ENCODE measurements at places on chromosomes 16 and 17. TPM values are rescaled to one million over a fixed set of nuclear protein-coding genes. Genes with fewer than 3 reads are reported as not detected.

GRCh38 chr16:11140867-11141266, 115.1 kb downstream of the SOCS1 start:
- no peak for DNase-seq

DNA sequence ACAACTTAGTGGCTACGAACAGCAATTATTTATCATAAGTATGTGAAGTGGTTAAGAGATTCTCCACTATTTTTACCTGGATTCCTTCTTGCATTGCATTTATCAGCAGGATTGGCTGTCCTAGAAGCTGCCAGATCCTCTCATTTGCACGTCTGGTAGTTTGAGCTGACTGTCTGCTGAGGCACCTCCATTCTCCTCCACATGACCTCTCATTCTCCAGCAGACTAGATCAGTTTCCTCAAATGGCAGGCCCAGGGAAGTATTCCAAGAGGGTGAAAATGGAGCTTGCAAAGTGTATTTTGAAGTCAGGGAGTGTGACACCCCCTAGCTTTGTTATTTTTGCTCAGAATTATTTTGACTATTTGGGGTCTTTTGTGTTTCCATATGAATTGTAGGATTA, 870.1 kb downstream of the CDH11 start:
- DNase-seq, result no peak

- DNase-seq, result no peak
Measured at GRCh38 chr16:23539984-23540816, 16.9 kb downstream of the EARS2 start.

DNA sequence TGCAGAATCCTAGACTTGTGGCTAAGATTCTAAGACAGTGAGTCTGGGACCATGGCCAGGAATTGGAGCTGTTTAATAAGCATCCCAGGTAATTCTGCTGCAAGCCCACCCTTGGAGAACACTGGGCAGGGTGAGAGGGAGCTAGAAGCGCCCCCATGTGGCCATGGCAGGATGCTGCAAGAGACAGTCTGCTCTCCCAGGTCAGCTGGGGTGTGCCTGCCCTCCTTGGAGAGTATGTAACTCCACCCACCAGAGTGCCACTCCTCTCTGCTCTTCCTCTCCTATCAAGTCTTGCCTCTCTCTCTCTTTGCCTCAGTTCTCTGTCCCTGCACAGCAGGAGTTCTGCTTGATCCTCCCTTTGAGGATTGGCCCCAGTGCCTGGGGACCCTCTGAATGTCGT, 14.9 kb downstream of the RCVRN start:
- DNase-seq, result no peak

DNA sequence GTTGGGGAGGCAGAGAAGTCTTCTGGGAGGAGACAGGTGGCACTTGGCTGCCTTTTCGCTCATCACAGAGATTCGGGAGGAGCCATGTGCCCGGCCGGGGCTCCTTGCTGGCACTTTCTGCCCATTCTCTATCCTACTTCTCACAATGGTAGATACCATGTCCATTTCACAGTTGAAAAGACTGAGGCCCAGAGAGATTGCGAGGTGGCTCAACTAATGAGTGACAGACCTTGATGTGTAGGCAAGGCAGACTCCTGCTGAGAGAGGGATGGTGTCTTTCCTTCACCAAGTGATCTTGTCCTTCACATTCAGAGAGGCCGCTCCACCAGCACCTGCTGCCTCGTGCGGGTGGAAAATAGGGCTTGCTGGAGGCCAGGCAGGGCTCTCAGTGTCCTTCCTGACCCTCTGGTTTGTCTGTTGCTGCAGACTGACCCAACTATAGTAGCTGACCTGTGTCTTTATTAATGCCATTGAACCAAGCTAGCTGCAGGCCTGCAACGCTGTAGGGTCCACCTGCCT, 42.1 kb downstream of the MPRIP start:
- no peak for DNase-seq

DNA sequence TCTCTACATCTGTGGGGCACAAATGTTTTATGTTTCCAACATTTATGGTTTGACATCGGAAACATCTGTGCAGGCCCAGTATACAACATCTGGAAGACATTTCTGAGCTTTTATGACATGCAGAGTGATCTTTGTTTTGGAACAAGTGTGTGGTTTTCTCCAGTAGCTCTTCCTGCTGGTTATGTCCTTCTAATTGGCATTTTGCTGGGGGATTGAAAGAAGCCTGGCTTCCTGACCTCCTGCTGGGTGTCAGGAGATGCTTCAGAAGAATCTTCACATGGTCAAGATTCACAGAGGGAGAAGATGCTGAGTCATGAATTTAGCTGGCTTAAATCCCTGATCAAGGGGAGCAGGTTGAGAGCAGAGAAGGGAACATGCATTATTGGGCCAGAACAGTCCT, 279.5 kb upstream of the MYOCD start:
- DNase-seq, result peak; percentile 11

GRCh38 chr17:49676276-49676868, 1.5 kb downstream of the SPOP start:
- peak; percentile 86 for DNase-seq

- no peak for DNase-seq
Measured at GRCh38 chr16:29719063-29719462, 26.7 kb downstream of the C16orf54 start.

DNA sequence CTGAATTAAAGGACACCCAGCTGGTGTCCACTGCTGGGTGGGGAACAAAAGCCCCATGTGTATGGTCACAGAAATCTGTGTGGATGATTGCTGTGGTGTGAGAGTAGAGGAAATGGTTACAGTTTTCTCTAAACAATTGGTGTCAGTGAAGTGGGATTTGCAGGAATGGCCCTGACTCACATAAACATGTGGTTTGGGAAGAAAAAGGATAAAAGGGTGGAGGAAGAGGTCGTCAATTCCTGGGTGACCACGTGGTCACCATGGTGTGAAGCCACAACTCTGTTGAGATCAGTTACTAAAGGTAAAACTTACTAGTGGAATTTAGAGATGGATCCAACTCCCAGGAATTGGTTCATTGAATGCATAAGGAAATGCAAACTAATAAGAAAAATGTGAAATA, 3.6 kb upstream of the TUBG2 start:
- DNase-seq, result no peak

DNA sequence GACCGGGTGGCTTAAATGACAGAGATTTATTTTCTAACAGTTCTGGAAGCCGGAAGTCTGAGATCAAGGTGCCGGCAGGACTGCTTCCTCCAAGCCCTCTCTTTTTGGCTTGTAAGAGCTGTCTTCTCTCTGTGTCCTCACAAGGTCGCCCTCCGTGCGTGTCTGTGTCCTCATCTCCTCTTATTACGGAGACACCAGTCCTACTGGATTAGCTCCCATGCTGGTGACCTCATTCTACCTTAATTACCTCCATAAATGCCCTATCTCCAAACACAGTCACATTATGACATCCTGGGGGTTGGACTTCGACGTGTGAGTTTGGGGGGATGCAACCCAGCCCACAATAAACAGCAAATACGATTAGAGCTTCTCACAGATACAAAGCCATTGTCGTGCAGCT, 161.5 kb downstream of the FOXL1 start:
- DNase-seq, result no peak

DNA sequence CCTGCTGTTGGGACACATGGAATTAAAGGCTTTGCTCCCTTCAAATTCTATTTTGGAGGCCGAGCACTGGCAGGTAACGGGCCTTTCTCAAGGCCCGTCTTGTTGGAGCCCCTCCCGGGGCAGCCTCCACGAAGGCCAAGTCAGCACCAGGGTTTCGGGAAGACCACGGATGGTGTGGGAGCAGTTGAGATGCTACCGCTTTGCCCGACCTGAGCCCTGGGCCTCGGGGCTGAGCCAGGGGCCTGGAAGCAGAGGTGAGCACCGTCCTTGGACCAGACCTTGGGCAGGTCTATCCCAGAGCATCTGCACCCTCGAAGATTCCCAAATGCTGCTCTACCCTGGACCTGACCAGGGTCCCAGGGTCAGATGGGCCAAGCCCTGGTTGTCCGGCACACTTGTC, 23.0 kb downstream of the C17orf100 start:
- no peak for DNase-seq

DNA sequence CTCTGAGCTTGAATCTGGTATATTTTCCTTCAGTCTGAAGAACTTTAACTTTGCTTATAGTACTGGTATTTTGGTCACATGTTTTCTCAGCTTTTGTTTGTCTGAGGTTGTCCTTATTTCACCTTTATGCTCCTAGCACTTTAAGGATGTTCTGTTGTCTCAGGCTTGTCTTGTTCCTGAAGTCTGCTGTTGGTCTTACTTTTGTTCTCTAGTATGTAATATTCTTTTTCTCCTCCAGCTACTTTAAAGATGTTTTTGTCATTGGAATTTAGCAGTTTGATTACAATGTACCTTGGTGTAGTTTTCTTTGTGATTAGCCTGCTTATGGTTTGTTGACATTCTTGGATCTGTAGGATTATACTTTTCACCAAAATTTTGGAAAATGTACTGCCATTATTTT, 23.6 kb downstream of the RPTOR start:
- DNase-seq, result no peak

GRCh38 chr17:10750210-10750609, 20.4 kb upstream of the TMEM220 start:
- no peak for DNase-seq

DNA sequence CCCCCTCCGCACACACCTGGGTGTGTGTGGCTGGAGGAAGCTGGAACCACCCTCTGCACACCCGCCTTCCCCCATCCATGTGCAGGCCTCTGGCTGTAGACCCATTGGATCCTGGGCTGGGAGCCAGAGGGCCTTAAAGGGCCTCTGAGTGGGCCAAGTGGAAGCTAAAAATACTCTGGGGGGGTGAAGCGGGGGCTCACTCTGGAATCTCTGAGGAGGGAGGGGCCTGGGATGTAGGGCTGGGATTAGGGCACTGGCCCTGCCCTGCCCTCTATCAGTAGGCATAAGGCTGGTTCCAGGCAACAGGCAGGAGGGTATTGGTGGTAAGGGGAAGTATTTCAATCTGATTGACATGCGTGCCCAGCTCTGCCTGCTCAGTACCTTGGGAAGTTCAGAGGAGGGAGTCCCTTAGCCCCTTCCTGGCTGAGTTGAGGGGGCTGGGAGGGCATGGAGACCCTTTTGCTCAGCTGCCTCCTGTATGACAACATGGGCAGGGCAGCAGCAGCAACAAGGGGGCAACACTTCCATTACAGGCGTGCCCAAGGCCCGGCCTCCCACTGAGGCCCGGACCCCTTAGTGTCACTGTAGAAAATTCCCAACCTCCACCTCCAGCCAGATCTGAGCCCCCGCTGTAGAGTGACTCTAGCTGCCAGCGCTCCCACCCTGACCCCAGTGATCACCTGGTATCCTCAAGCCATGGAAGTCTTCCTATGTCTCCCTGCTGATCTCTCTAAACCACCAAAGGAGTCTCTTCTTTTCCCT, 5.2 kb downstream of the ITGA3 start:
- DNase-seq, result no peak

- no peak for DNase-seq
Measured at GRCh38 chr17:60745544-60745943, 67.9 kb downstream of the BCAS3 start.

DNA sequence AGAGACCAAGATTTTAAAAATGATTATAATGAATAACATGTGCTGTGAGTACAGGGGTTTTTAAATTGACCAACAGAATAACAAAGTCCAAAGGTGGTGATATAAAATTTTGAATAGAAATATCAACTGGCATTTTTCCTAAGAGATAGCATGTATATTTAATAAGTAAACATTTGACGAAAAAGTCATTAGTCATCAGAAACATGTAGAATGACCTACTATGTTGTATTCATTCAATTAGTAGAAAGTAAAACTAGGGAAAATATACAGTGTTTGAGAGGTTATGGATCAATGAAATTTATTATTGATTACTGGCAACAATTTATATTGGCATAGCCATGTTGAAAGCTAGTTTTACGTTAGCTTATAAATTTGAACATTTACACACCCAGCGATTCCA, 30.6 kb upstream of the CNTNAP4 start:
- no peak for DNase-seq

- peak; percentile 86 for DNase-seq
Measured at GRCh38 chr17:50361561-50362480, 11.2 kb downstream of the MRPL27 start.

DNA sequence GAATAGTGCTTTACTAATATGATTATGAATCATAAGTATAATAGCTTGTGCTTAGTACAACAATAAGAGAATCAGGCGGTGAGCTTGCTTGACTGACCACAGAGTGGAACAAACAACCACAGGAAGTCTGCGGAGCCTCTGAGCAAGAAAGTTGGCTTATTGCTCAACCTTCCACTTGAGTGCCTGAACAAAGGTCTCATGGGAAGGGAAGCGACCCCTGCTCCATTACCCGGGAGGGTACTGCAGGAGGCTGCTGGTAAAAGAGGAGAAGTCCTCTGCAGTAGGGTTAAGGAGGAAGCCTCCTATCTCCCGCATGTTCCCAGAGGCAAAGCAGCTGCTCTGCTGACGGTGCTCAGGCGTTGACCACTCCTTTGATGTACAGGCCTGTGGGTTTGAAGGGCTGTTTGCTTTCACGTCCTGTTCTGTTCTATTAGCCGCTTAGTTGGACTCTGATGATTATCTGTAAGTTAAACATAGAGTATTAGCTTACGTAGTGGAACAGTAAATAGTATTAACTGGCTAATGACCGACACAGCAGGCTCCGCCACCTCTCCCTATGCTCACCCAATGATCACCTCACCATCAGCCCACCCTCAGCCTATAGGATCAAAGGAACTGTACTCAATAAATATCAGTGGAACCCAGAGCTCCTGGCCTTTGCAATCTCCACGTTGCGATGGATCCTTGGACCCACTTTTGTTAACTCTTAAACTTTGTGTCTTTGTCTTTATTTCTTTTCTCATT, 17.5 kb downstream of the ALOX15B start:
- DNase-seq, result peak; percentile 79

DNA sequence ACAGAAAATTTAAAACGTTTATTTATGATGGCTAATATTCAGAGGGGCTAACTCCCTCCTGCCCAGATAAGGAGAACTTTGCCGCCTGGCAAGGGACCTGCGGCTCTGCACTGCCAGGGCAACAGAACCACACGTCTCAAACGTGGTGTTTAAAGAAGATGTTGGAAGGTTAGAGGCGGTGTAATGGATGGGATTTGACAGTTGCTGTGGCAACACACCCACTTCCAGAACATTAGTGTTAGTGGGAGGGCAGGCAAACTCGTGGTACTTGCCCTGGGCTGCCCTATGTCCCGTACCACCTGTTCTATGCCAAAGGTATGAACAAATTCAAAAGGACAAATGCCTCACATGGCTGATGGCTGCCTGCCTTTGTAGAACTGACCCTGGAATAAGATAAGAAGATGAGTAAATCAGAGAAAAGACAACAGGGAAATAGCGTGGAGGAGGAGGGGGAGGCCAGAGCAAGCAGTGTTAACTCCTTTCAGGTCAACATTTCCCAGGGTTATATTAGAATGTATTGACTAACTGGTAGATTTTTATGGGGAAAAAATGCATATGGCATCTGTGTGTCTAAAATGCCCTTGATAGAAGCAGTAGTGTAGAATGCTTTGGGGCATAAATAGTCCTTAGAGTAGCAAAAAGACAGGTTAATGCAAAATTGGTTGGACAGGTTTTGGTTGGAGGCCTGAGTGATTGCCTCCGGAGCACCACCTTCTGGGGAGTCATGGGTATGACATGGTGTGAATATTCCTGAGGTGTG, 30.8 kb downstream of the HLF start:
- DNase-seq, result peak; percentile 87

Gene HEATR9
- 0.14 TPM for total RNA-seq

Gene CSNK1D
- 146 TPM for total RNA-seq

Gene ETV4
- total RNA-seq, result 7.7 TPM

Gene KIF18B
- 42.1 TPM for total RNA-seq

Gene RNU2-1
- total RNA-seq, result 5,500 TPM

Gene TMUB2
- 16.1 TPM for total RNA-seq

Gene NACA2
- not detected for total RNA-seq

Gene KRT39
- total RNA-seq, result not detected

Gene CHST6
- not detected for total RNA-seq

Gene PIK3R5
- 32.6 TPM for total RNA-seq

Gene SDR42E2
- not detected for total RNA-seq

Gene ZNF652
- 4.5 TPM for total RNA-seq

Gene RUNDC1
- total RNA-seq, result 20.5 TPM

Gene C1QL1
- total RNA-seq, result 0.21 TPM
